Activated CD4-positive, alpha-beta T cell treated with anti-CD3 and anti-CD28 coated beads for 36 hours (primary cell): ENCODE measurements at places on chromosomes 11 and 22.

DNA sequence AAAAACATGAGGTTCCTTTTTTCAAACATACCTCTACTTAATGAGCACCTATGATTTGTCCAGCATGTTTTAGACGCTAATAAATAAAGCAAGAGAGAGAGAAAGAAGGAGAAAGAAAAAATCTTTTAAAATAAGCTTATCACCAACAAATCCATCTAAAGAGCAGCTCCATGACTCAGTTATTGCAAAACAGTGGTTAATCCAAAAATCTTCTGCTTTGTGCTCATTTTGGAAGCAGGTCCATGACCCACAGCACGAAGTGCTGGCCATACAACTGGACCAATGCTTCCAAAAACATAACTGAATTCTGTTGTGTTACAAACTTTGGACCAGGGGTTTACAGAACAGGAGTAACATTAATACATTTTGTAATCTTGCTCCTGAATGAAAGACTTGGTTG is 696.6 kb downstream of the KCNA4 start:
- no peaks in the 10 kb centered on the region for H3K27me3 ChIP-seq
- H3K36me3 ChIP-seq, result no peaks in the 10 kb centered on the region
- H3K27ac ChIP-seq, result no peak overlapping the region
- H3K4me1 ChIP-seq, result no peaks in the 10 kb centered on the region
- no peak for DNase-seq
- H3K4me3 ChIP-seq, result no peak overlapping the region

GRCh38 chr22:50308597-50308935 is 1.1 kb upstream of the PLXNB2 start:
- DNase-seq, result no peak
- peaks cover 12% of the 10 kb centered on the region for H3K27me3 ChIP-seq
- no peak overlapping the region for H3K4me3 ChIP-seq
- H3K27ac ChIP-seq, result no peak overlapping the region
- H3K4me1 ChIP-seq, result peaks cover 7% of the 10 kb centered on the region
- no peaks in the 10 kb centered on the region for H3K36me3 ChIP-seq

GRCh38 chr22:49724893-49725489 is 102.7 kb downstream of the BRD1 start:
- peak overlapping the region; percentile 47 for H3K4me3 ChIP-seq
- no peaks in the 10 kb centered on the region for H3K36me3 ChIP-seq
- peaks cover 10% of the 10 kb centered on the region for H3K4me1 ChIP-seq
- DNase-seq, result peak; percentile 87
- H3K27ac ChIP-seq, result no peak overlapping the region
- peaks cover 28% of the 10 kb centered on the region for H3K27me3 ChIP-seq

DNA sequence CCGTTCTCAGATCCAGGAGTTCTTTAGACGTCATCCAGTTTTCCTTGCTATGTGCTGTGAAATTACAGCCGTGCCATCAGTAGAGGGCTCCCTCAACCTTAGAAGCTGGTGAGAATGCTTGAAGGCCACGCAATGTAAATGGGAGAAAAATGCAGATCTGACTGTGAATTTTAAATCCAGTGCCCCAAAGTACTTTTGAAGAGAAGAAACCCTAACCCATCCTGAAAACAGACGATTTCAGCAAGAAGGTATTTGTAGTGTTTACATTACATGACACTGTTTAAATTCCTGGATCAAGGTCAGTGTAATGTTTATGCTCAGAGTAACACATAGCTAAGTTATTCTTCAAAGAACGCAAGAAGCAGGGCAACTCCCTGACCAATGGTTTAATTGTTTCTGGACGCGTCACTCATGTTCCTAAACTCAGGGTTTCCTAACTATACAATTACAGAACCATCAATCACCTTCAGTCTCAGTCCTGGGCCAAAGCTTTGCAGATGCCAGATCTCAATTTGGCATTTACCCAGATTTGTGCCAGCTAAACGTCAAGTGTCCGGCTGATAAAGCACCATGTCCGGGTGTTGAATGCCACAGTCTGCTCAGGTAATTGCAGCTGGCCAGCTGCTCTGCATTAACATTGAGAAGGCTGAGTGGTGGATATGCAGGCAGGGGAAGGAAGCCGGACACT is 38.2 kb downstream of the ADAMTS8 start:
- H3K27me3 ChIP-seq, result no peaks in the 10 kb centered on the region
- peaks cover 17% of the 10 kb centered on the region for H3K4me1 ChIP-seq
- no peak overlapping the region for H3K4me3 ChIP-seq
- H3K27ac ChIP-seq, result no peak overlapping the region

GRCh38 chr11:1880746-1881441 is 10.8 kb downstream of the PRR33 start:
- H3K4me1 ChIP-seq, result peaks cover 9% of the 10 kb centered on the region
- H3K36me3 ChIP-seq, result no peaks in the 10 kb centered on the region
- H3K4me3 ChIP-seq, result no peak overlapping the region
- peak; percentile 14 for DNase-seq

GRCh38 chr11:92536883-92537282 is 312.3 kb downstream of the FAT3 start:
- no peaks in the 10 kb centered on the region for H3K4me1 ChIP-seq
- no peak overlapping the region for H3K27ac ChIP-seq
- no peaks in the 10 kb centered on the region for H3K36me3 ChIP-seq
- H3K27me3 ChIP-seq, result no peaks in the 10 kb centered on the region
- DNase-seq, result no peak
- no peak overlapping the region for H3K4me3 ChIP-seq

DNA sequence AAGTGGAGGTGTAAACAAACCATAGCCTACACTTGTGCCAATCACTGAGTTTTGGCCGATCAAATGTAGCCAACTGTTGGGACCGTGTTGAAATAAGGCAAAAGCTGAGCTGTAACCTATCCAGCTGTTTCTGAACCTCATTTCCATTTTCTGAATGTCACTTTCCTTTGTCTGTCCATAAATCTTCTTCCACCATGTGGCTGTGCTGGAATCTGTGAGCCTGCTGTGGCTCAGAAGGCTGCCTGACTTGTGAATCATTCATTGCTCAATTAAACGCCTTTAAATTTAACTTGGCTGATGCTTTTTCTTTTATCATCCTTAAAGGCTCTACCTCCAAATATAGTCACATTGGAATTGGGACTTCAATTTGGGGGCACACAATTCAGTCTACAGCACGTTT is 203.1 kb upstream of the MPPED2 start:
- no peak overlapping the region for H3K27ac ChIP-seq
- no peaks in the 10 kb centered on the region for H3K27me3 ChIP-seq
- H3K36me3 ChIP-seq, result no peaks in the 10 kb centered on the region
- H3K4me3 ChIP-seq, result no peak overlapping the region
- no peak for DNase-seq

DNA sequence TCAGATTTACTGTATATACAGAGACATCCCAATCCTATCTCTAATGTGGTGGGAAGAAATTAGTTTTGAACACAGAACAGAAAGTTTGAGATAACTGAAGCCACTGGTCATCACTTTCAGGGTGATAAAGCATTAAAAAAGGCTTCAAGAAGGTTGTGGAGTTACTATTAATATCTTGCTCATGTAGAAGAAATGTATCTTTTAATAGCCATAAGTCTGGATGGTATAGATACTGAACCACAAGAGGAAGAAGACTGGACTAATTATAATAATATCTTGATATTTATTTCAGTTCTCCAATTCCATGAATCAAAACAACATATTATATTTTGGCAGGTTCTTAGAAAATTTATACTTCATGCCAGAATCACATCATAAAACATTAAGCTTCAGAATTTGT is 137.1 kb downstream of the TMEM135 start:
- H3K36me3 ChIP-seq, result peaks cover 30% of the 10 kb centered on the region
- H3K27ac ChIP-seq, result no peak overlapping the region
- H3K4me3 ChIP-seq, result no peak overlapping the region

DNA sequence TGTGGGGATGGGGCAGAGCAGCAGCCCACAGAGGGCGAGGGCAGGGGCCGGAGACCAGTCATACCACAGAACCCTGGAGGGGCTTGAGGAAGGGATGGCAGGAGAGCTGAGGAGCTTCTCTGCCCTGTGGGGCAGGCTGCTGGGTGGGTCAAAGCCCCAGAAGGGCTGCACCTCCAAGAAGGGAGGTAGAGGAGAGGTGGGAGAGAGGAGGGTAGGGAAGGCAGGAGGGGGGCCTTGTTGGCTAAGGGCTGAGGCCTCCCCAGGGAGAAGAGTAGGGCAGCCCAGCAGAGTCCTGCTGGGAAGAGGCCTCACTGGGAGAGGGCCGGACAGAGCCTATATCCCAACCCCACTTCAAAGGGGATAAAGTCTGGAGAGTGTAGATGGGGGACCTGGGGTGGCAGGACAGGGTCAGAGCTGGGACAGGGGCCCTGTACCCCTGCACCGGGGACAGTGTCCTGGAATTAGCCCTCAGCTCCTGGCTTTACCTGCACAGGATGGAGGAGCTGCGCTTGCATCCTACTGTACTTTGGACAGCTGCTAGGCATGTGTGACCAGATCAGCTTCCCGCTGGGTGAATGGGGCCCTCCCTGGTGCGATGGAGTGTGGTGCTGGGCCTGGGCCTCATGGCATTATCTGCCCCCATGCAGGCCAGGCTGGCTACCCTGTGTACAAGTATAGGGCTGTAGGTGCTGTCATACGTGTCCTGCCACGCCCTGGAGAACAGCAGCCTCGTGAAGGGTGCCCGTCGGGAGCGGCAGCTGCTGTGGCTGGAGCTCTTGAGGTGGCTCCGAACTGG is 7.3 kb downstream of the DGCR6L start:
- peaks cover 6% of the 10 kb centered on the region for H3K4me1 ChIP-seq
- H3K27me3 ChIP-seq, result no peaks in the 10 kb centered on the region
- no peak overlapping the region for H3K4me3 ChIP-seq
- H3K27ac ChIP-seq, result no peak overlapping the region
- no peaks in the 10 kb centered on the region for H3K36me3 ChIP-seq
- no peak for DNase-seq

- no peak overlapping the region for H3K4me3 ChIP-seq
- no peaks in the 10 kb centered on the region for H3K27me3 ChIP-seq
- DNase-seq, result no peak
- peaks cover 37% of the 10 kb centered on the region for H3K4me1 ChIP-seq
Measured at GRCh38 chr11:108253176-108253575, 30.3 kb downstream of the ATM start.

DNA sequence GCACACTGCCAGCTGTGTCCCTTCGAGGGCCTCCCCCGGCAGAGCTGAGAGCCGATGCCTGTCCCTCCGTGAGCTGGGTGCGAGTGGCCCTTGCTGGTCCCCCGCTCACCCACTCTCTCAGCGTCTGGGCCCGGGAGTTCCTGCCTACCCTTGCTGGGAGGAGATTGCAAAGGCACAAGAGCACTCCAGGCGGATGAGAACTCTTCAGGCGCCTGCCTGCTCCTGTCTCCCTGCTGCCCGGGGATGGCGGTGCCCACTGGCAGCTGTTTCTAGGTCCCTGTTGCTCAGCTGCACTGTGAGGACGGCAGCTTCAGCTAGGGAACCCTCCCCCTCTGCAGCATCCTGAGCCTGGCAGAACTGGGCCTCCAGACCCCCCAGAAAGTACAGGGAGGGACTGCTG is 61.1 kb downstream of the FLRT1 start:
- no peaks in the 10 kb centered on the region for H3K36me3 ChIP-seq
- DNase-seq, result no peak
- no peak overlapping the region for H3K4me3 ChIP-seq
- H3K27ac ChIP-seq, result no peak overlapping the region

- H3K4me3 ChIP-seq, result no peak overlapping the region
- no peaks in the 10 kb centered on the region for H3K36me3 ChIP-seq
- no peak overlapping the region for H3K27ac ChIP-seq
- H3K27me3 ChIP-seq, result peaks cover 2% of the 10 kb centered on the region
- no peaks in the 10 kb centered on the region for H3K4me1 ChIP-seq
Measured at GRCh38 chr11:60130496-60130895, 42.0 kb downstream of the MS4A2 start.

DNA sequence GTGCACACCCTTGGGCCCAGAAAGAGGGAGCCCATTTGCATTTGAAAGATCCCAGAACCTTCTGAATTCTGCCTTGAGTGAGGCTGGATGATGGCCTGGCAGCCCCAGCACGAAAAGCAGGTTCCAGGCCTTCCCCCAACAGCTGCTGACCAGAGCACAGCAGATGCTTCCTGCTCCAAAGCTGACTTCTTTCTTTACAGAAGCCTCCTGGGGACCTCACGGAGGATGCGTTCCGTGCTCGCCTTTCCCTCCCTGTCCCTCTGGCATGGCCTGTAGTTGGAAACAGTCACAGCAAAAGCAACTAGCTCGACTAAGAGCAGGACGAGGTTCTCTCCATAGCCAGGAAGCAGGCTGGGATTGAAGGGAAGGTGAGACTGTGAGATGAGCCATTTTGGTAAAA is 107.7 kb upstream of the B3GAT1 start:
- no peak overlapping the region for H3K27ac ChIP-seq
- no peaks in the 10 kb centered on the region for H3K4me1 ChIP-seq

DNA sequence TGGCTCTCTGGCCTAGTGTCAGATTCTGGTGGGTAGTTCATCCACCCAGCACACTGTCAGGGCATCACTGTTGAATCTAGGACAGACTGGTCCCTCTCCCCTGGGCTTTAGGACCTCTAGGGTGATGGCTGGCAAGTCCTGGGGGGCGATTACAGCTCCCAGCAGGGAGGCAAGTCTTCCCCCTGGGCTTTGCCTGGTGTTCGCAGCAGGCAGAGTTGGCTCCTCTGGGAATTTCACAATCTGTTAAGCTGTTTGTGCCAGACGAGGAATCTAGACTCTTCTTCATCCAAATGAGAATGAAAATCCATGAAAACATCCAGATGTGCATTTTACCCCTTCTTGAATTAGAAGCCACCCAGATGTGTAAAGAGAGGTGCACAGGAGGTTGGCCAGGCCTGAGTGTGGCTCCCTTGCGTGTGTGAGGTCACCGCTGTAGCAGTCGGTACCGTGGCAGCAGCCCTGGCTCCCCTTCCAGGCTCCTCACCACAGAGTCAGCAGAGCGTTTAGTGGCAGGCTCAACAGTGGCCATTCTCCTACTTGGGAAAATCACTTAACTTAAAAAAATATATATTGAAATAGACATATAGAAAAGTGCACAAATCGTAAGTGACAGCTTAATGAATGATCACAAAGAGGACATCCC is 99.9 kb upstream of the TBCEL start:
- H3K27me3 ChIP-seq, result no peaks in the 10 kb centered on the region
- DNase-seq, result no peak
- H3K27ac ChIP-seq, result no peak overlapping the region
- H3K4me3 ChIP-seq, result no peak overlapping the region
- no peaks in the 10 kb centered on the region for H3K36me3 ChIP-seq
